ENCODE measurements at places on chromosomes 4 and X.

DNA sequence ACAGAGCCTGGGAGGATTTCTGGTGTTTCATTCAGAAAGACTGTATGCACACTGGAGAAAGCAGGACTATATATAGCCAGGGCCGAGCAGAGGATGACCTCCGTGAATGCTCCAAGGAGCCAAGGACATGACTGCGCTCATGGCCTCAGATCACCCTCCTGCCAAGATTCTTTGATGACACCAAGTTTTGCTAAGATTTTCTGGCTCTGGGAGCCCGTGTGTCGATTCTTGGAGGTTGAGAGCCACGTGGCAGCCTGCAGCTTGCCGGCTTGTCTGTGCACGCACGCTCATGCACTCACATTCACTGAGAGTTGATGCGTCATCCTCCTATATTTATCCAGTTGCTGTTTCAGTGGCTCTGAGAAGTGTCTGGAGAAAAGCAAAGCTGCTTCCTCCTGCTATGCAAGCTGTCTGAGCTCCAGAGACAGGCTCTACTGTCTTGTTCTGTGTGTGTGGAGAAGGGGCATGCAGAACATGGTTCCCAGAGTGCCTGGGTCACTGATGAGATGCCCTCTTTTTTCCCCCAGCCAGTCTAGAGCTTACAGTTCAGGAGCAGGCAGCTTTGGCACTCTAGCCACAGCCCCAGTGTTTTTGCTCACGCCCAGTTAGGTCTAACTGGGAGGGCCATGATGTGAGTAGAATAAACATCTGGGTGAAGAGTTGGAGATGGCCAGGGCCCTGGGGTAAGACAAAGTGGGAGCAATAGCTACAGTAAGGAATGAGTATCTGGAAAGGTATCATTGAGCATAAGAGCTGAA, 64.9 kb upstream of the SCOC start:
- no peak for DNase-seq

GRCh38 chr4:146049802-146050201, 111.2 kb upstream of the ZNF827 start:
- DNase-seq = no peak

DNA sequence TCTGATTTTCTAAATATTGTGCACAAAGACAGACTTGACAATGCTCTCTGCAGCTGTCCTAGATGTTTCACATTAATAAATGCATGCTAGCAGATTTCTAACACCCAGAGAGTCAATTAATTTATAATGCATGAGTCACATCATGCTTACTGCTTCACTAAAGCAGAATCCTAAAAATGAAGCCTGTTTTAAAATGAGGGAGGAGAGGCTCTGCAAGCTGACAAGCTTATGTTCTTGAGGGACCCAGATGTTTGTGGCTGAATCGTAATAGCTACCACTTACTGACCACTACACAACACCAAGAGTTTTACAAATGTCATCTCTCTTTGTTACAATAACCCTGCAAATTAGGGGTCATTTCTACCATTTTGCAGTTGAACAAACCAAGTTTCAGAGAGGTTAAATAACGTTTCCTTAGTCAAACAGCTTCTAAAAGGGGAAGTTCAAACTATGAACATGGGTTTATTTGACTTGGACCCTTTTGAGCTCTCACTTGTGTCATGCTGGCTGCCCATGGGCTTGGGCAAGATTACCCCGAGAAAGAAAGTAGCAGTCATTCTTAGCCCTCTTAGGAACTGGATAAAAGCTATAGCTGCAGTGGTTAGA, 262.7 kb upstream of the ETNPPL start:
- no peak for DNase-seq

GRCh38 chr4:120731561-120731960, 191.0 kb downstream of the PRDM5 start:
- no peak for DNase-seq

All from PC-9 (cell line).